ENCODE measurements at places on chromosomes 5 and 9.
A peak's percentile ranks its signal among the peaks of the same experiment; 100 is the strongest.

DNA sequence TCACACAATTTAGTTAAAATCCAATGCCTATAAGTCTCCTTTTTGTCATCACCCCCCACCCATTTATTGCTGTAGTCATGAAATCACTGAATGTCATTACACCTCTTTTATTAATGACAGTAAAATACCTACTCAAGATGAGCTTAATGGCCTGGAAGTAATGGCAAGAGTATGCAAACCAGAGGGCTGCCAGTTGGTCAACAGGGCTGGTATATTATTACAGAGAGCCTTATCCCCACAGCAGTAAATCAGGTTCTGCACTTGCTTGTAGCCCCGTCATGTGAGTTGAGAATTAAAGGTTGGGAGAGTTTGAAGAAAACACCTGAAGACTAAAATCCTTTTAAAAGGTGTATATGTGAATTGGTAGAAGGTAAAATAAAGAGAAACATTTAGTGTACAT, 372.4 kb downstream of the MAT2B start:
- DNase-seq = no peak

GRCh38 chr5:13821366-13821765, 123.1 kb downstream of the DNAH5 start:
- no peak for DNase-seq

DNA sequence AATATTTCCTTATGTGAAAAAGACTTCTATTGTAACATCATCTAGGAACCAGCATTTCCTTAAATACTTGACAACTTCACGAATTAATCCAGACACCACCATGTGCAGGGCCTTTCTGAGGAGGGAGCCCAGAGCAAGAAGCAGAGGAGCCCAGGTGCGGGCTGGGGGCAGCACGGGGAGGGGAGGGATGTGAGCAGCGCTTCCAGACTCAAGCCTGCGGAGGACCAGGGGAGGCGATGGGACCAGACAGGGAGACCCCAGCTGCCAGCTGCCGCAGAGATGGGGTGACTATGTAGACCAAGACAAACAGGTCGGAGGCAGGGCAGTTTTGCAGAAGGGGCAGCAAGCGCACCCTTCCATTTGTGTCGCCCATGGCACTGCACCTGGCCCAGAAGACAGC, 596.1 kb downstream of the IRX1 start:
- DNase-seq = no peak

GRCh38 chr5:159038907-159039306, 60.8 kb downstream of the EBF1 start:
- peak; percentile 96 for DNase-seq

- DNase-seq = peak; percentile 71
These were observed 11.1 kb downstream of the CXCL14 start for GRCh38 chr5:135567661-135568060.

- no peak for DNase-seq
These were observed 586.3 kb downstream of the PTPRD start for GRCh38 chr9:10026443-10026984.

- DNase-seq = peak; percentile 31
These were observed 848 bp downstream of the RAD50 start for GRCh38 chr5:132557478-132558172.

DNA sequence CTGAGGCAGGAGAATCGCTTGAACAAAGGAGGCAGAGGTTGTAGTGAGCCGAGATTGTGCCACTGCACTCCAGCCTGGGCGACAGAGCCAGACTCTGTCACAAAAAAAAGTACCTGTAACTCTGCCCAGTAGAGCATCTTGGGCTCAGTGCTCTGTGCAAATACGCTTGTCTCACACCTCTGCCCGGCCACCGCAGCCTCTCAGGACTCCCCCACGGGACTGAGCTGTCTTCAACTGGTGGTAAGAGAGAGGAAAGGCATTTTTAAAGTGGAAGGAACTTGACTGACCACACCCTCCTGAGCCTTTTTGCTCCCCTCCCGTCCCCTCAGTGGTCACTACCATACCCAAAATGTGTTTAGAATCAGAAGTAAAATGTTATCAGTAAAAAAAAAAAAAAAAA, 174.3 kb upstream of the PIK3R1 start:
- DNase-seq = no peak

- DNase-seq = no peak
These were observed 11.1 kb upstream of the DMXL1 start for GRCh38 chr5:119059740-119060255.

DNA sequence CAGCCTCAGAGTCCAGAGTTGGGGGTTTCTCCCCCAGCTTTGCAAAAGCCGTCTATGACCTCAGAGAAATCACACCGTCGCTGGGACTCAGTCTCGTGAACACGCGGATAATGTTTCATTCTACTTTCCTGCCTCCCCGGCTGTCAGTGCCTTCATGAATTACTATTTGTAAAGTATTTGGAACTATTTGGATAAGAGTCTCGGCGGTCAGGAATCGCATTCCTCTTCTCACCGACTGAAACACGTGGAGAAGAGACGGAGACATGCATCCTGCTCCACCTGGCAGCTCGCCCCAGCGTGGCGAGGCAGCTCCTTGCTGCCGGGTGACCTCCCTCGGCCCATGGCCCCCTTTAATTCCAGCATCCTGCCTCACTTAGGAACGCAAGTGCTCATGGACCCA, 23.9 kb downstream of the IRX2 start:
- no peak for DNase-seq

DNA sequence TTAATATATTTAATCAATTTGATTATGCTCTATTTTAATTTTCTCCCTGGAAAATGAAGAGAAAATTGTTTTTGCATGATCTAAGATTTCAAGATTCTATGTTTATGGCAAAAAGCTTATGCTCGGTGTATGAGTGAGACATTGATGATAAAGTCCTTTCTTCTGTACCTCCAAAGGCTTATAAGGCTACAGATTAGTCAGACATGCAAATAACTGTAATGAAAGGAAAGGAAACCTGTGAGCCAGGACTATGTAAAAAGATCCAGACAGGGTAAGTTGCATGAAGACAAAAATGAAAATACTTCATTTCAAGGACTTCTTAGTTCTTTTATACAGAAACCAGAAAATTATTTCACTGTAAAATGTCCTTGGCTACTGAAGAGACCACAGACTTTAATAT, 52.2 kb upstream of the EDIL3 start:
- no peak for DNase-seq

DNA sequence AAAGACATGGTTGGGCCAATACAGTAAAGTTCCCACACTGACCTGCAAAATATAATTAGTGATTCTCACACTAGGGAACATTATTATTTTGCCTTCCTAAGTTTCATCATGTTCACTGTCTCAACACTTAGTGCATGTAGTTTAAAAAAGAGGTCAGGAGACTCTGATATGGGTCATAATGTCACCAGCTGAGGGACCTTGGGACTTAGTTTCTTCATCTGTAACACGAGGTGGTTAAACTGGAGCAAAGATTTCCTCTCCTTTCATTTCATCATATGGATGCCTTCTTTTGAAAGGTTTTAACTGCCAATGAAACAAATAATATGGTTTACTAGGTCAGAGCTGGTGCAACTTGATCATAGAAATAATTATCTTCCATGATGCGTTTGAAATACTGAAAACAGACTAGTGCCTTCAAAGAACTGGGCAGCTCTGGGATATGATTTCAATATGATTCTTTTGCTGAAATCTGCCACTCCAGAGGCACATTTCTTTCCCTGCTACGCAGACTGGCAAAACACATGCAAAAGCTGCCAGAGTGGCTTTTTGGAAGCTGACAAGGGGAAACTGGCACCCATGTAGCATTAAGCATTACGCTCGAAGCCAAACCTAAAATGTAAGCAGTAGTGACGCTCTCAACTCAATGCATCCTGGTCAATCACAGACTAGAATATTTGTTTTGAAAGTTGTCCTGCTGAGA, 20.8 kb downstream of the RETREG1 start:
- no peak for DNase-seq

GRCh38 chr5:85488295-85488694, 1103.6 kb upstream of the EDIL3 start:
- no peak for DNase-seq

DNA sequence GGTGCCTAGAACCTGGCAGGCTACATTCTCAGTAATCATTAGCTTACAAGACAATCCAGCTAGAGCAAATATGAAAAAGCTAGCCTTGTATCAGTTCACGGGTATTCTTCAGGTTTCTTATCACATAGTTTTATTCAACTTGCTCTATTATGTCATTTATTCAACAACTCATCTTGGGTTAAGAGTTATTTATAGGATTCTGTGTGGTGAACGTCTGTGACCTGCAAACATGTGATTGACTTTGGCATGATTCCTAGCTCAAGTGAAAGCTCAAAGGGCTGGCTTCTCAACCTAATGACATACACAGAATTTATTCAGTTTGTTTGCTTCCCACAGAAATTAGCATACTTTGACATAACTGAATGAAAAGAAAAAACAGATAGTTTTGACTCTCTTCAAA, 173.1 kb downstream of the PLPPR1 start:
- DNase-seq = no peak

DNA sequence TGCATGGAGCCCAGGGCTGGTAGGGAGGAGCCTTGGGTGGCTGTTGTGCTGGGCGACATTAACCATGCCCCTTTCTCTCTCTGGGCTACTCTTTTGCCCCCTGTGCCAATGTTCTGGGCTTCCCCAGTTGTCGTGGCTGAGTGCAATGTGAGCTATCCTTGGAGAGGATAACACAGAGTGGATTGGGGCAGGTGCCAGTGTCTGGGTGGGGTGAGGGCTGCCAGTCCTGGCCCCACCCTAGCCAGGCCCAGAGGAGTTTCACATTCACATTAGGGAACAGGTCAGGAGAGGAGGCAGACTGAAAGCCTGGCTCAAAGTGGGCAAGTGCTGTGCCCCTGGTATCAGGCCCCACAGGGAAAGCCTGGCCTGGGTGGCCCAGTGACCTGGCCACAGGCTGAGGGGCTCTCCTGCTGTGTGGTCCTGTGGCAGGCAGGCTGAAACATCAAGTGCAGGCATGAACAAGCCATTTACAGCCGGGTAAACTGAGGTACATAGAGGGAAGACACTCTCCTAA, 7.5 kb upstream of the NDST1 start:
- no peak for DNase-seq

DNA sequence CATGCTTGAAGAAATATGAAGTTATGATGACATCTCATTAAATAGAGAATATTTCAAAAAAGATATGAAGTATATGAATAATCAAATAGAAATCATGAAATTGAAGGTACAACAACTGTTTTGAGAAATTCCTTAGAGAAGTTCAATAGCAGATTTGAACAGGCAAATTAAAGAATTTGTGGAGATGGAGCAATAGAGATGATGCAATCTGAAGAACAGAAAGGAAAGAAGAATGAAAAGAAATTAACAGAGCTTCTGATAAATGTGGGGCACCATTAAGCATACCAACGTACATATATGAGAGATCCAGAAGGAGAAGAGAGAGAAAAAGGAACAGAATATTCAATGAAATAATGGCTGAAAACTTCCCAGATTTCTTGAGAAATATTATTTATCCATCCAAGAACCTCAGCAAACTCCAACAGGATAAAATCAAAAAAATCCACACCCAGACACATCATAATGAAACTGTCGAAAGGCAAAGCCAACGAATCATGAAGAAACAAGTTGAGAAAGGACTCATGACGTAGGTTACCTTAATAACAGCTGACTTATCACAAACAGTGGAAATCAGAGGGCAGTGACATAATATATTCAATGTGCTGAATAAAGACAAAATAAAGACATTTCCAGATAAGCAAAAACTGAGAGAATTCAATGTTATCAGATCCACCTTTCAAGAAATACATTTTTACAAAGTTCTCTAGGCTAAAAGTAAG, 297.2 kb upstream of the TARS1 start:
- DNase-seq = no peak

DNA sequence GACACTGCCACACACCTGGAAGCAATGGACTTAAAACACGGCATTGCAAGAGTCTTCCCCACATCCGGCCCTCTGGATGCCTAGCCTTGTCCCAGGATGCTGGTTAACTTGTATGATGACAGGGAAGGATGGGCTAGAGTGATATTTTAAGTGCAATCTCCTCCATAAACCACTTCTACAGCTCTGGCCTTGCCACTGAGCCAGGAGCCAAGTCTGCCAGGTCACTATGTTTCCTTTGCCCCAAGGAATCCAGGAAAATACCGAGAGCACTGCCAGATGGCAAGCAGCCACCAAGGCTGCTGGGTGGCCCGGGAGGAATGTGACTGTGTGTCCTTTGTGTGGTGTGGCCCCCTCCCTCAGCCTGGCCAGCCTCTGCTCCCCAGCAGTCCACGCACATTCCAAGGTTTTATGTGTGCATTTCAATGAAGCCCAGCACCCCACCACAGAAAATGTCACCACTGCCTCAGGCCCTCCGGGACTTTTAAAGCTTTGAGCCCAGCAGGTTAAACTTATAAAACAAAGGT, 106.0 kb downstream of the FRMD3 start:
- peak; percentile 94 for DNase-seq

DNA sequence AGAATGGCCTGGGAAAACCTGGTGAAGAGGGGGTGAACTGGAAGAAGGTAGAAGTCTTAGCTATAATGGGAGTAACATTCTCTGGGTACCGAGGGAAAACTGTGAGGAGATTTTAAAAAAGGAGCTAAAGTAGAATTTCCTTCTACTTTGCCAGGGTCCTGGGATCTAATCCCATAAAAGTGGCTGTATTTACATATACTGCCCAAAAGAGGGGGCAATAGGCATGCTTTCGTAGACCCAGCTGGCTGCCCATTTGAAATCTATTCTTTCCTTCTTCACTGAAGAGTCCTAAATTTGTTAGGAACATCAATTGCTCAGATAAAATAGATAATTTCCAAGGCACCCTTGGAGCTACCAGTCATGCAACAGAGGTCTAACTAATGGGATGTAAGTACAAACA, 159.2 kb downstream of the CDC42SE2 start:
- DNase-seq = peak; percentile 21

DNA sequence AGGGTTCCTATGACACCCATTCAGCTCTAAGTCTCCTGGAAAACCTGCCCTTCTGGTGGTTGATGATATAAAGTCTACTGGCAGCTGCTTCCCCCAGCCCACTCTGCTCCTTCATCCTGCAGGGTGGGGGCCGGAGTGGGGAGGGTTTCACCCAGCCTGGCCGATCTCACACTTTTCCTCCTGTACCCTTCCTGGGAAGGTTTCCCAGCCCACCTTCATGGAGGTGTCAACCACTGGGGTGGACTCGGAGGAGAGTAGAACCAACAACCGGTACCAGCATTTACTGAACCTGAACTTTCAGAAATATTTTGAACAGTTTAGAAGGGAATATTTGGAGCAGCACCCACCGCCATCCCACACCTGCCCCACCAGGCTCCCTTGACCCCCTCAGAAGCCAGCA, 30.4 kb downstream of the ROR2 start:
- DNase-seq = no peak

- DNase-seq = peak; percentile 94
These were observed 30.4 kb downstream of the NFX1 start for GRCh38 chr9:33320568-33321261.

Data from fibroblast of skin of back (primary cell).